Activated B cell treated with CpG ODN at 0.5 μM for 24 hours (primary cell): ENCODE measurements at places on chromosomes 4 and X. TPM values are rescaled to one million over a fixed set of nuclear protein-coding genes. Genes with fewer than 3 reads are reported as not detected.

- H3K4me3 ChIP-seq = no peak overlapping the region
- peaks cover 8% of the 10 kb centered on the region for H3K27me3 ChIP-seq
Measured at GRCh38 chr4:94766856-94767255, 9.1 kb downstream of the BMPR1B start.

Gene STPG2
- total RNA-seq = 0.37 and 0.69 TPM in 2 replicates

- no peaks in the 10 kb centered on the region for H3K36me3 ChIP-seq
- H3K4me3 ChIP-seq = no peak overlapping the region
- peaks cover 27% of the 10 kb centered on the region for H3K27me3 ChIP-seq
- no peak overlapping the region for H3K27ac ChIP-seq
- DNase-seq = no peak
Measured at GRCh38 chr4:92305148-92305877, 1.5 kb downstream of the GRID2 start.

Gene DIAPH2
- 16.5 and 20.5 TPM in 2 replicates for total RNA-seq

DNA sequence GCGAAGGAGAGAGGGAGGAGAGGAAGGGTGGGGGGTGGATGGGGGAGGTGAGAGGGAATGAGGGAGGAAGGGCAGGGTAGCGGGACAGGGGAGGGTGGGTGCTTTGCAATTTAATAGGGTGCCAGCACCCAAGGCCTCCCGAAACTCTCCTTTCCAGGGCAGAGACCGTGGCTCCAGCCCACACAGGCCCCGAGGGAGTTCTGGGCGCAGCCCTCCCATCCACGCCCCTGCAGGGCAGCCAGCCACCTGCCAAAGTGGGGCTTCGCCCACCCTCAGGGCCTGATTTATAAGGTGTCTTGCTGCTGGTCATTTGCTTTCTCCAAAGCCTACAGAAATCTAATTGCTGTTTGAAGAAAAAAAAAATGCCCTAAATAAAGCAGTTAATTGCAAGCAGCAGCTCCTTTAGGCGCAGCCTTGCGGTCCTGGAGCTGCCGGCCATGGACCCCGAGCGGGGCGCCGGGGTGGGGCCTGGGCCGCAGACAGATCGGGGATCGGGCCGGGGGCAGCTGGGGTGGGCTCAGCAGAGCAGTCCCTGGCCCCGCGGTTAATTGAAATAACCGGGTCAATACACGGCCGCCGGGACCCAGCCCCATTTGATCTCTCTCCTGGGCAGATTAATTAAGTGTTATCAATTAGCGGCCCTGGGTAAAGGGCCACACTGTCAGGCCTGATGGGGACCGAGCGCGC lies 106.0 kb upstream of the NKX1-1 start:
- no peaks in the 10 kb centered on the region for H3K4me1 ChIP-seq
- H3K36me3 ChIP-seq = no peaks in the 10 kb centered on the region
- DNase-seq = no peak
- H3K4me3 ChIP-seq = no peak overlapping the region
- no peak overlapping the region for H3K27ac ChIP-seq

DNA sequence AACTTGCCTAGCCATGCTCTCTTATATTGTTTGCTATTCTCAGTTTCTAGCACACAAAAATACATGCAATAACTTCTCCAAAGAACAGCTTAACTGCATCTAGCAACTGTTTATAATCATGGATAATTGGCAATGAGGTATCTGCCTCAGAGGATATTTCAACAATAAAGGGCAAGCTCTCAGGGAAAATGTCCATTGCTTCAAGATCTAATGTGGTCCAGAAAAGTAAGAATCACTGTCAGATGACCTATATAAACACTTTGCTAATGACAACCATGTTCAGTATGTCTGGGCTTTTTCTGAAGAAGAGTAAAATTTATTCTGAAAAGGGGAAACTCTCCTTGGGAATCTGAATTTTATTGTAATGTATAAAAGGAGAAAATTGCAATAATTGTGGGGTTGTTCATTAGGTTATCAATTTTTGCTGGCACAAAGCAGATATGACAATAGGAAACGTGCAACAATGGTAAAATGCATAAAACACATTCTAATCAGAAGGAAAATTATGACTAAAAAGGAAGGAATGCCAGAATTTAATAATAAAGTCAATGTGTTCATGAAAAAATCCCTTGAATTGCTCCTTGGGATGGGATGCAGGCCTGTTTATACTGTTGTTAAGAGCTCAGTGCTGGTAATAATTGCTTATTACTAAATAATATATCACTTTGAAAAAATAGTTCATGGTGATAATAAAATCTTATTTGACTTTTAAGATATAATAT lies 90.3 kb downstream of the ANTXR2 start:
- no peak overlapping the region for H3K4me3 ChIP-seq
- no peaks in the 10 kb centered on the region for H3K4me1 ChIP-seq
- peaks cover 56% of the 10 kb centered on the region for H3K36me3 ChIP-seq
- no peak for DNase-seq
- no peaks in the 10 kb centered on the region for H3K27me3 ChIP-seq
- no peak overlapping the region for H3K27ac ChIP-seq

GRCh38 chrX:136731798-136732197 lies 48.9 kb downstream of the ARHGEF6 start:
- DNase-seq = no peak
- peaks cover 23% of the 10 kb centered on the region for H3K36me3 ChIP-seq
- H3K4me3 ChIP-seq = no peak overlapping the region

Gene MMRN1
- total RNA-seq = 0.05 and 0.16 TPM in 2 replicates

Gene GNRHR
- total RNA-seq = not detected in 2 replicates

GRCh38 chr4:105527081-105527480 lies 25.3 kb upstream of the ARHGEF38 start:
- H3K36me3 ChIP-seq = no peaks in the 10 kb centered on the region
- H3K27me3 ChIP-seq = peaks cover 6% of the 10 kb centered on the region
- H3K4me3 ChIP-seq = no peak overlapping the region
- H3K4me1 ChIP-seq = no peaks in the 10 kb centered on the region
- no peak overlapping the region for H3K27ac ChIP-seq

Gene GAGE13
- total RNA-seq = not detected in 2 replicates

DNA sequence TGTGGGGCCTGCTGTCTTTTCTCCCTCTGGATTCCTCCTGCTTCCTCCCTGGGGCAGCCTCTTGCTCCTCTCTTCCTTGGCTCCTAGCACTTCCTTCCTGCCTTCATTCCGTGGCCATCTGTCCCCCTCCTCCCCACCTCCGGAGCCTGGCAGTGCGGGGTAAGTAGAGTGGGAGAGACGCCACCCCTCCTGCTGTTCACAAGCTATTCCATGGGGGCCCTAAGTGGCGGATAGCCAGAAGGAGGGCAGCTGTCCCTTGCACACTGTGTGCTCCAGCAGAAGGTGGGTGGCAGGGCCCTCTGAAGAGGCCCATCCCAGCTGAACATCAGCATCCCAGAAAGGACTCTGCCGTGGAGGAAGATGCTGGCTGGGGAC lies 27.4 kb downstream of the CCNQ start:
- H3K4me3 ChIP-seq = no peak overlapping the region
- no peaks in the 10 kb centered on the region for H3K36me3 ChIP-seq
- DNase-seq = no peak
- H3K27me3 ChIP-seq = no peaks in the 10 kb centered on the region
- no peak overlapping the region for H3K27ac ChIP-seq

DNA sequence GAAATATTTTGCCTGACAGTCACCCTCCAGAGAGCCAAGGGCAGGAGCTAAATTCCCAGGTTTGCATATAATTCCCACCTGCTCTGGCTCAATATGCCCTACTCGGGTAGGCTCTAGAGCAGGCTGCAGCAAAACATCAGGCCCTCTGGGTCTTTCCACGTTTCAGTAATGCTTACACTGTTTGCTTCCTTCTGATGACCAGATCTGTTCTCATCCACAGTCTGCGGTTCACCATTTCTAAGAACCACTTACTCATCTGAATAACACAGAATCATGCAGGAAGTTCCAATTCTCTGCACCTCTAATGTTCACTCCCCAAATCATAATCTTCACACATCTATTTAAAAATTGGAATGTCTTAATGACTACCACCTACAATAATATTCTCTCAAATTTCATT lies 141.4 kb downstream of the PPP3CA start:
- H3K36me3 ChIP-seq = no peaks in the 10 kb centered on the region
- H3K27me3 ChIP-seq = no peaks in the 10 kb centered on the region
- peaks cover 58% of the 10 kb centered on the region for H3K4me1 ChIP-seq
- H3K4me3 ChIP-seq = no peak overlapping the region
- peak overlapping the region; percentile 51 for H3K27ac ChIP-seq

DNA sequence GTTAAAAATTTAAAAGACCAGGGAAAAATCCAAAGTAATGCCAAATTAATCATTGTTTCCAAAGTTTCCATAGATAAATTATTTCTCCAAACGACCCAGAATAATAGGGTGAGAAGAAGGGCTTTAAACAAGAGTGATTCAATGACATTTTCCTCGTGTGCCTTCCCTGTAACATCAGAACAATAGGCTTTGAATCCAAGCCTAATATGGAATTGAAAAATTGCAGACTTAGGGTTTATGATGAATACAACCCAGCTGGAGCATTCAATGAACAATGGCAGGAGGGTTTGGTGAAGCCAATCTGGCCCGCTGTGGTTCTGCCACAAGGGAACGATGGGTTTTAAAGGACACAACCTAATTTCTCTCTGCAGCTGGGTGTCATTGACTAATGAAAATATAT lies 94.2 kb downstream of the CBLL2 start:
- H3K27ac ChIP-seq = no peak overlapping the region
- DNase-seq = no peak
- no peaks in the 10 kb centered on the region for H3K4me1 ChIP-seq
- no peaks in the 10 kb centered on the region for H3K36me3 ChIP-seq
- no peak overlapping the region for H3K4me3 ChIP-seq

GRCh38 chr4:184937745-184938144 lies 80.5 kb upstream of the HELT start:
- no peak for DNase-seq
- H3K27me3 ChIP-seq = peaks cover 3% of the 10 kb centered on the region
- no peaks in the 10 kb centered on the region for H3K36me3 ChIP-seq

Gene ANAPC4
- total RNA-seq = 36.8 and 37.0 TPM in 2 replicates

Gene MAGT1
- total RNA-seq = 36.5 and 40.2 TPM in 2 replicates

- no peak overlapping the region for H3K27ac ChIP-seq
- peaks cover 15% of the 10 kb centered on the region for H3K4me1 ChIP-seq
- no peaks in the 10 kb centered on the region for H3K36me3 ChIP-seq
- H3K27me3 ChIP-seq = no peaks in the 10 kb centered on the region
Measured at GRCh38 chrX:132622130-132622529, 133.3 kb upstream of the MBNL3 start.

DNA sequence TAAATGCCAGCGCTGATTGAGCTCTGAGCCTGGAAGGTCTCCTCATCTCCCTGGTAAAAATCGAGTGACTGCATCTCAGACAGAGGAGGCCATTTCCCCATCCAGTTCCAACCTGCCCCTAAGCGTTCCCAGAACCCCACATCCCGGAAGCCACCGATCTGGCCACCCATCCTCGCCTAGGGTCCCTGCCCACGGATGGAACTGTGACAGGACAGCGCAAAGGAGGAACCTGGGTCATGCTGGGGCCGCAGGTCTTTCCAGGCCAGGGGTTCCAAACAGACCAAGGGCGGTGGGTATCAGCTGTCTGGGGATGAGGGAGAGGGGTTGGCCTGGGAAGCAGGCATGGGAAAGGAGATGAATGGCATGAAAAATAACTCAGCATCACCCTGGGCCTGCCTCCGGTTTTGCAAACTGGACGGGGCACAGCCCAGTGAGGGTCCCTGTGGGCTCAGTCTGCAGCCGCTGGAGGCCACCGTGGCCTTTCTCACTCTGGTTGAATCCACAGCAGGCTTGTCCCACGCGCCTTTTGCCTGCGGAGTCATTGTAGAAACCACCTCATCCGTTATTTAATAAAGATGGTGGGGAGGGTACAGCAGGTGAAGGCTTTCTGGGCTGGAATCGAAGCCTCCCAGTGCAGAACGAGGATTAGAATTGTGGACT lies 49.1 kb downstream of the ABLIM2 start:
- no peaks in the 10 kb centered on the region for H3K4me1 ChIP-seq
- no peak overlapping the region for H3K27ac ChIP-seq
- no peak for DNase-seq
- H3K36me3 ChIP-seq = no peaks in the 10 kb centered on the region
- no peak overlapping the region for H3K4me3 ChIP-seq

GRCh38 chrX:48278958-48279357 lies 23.8 kb downstream of the SSX1 start:
- no peak overlapping the region for H3K27ac ChIP-seq
- no peaks in the 10 kb centered on the region for H3K4me1 ChIP-seq
- H3K36me3 ChIP-seq = no peaks in the 10 kb centered on the region
- H3K27me3 ChIP-seq = no peaks in the 10 kb centered on the region
- H3K4me3 ChIP-seq = no peak overlapping the region

- H3K27ac ChIP-seq = no peak overlapping the region
- H3K4me3 ChIP-seq = no peak overlapping the region
- no peaks in the 10 kb centered on the region for H3K27me3 ChIP-seq
- no peaks in the 10 kb centered on the region for H3K4me1 ChIP-seq
Measured at GRCh38 chrX:68292471-68292870, 140.8 kb downstream of the OPHN1 start.

DNA sequence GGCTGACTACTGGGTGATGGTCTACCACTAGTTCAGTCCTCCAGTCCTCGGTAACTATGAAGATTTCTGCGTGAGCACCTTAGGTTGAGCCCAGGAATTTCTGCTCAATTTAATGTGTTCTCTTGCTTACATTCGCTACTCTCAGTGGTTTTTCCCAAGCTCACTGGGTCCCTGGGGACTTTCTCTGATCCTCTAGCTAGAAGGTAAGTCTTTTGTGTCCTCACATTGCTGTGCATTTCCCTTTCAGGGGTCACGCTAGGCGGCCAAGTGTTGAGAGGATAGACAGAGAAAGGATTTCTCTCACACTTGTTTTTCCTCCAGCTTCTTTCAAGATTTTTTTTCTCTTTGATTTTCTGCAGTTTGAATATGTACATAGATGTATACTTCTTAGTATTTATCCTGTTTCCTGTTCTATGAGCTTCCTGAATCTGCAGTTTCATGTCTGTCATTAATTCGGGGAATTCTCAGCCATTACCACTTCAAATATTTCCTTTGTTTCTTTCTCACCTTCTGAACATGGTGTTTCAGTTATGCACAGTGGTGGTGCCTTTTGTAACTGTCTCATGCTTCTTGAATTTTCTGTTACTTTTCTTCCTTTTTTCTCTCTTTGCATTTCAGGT lies 17.5 kb downstream of the MAGEA9 start:
- DNase-seq = no peak
- H3K4me3 ChIP-seq = no peak overlapping the region
- no peaks in the 10 kb centered on the region for H3K27me3 ChIP-seq
- peaks cover 5% of the 10 kb centered on the region for H3K4me1 ChIP-seq
- H3K36me3 ChIP-seq = no peaks in the 10 kb centered on the region

Gene HPSE
- 1.5 TPM in 2 replicates for total RNA-seq

Gene RADX
- total RNA-seq = 8.5 and 10.9 TPM in 2 replicates

- DNase-seq = no peak
- H3K36me3 ChIP-seq = no peaks in the 10 kb centered on the region
- H3K27ac ChIP-seq = peak overlapping the region; percentile 60
- peaks cover 40% of the 10 kb centered on the region for H3K4me1 ChIP-seq
- H3K27me3 ChIP-seq = peaks cover 3% of the 10 kb centered on the region
Measured at GRCh38 chr4:152697284-152698088, 17.7 kb upstream of the TMEM154 start.

DNA sequence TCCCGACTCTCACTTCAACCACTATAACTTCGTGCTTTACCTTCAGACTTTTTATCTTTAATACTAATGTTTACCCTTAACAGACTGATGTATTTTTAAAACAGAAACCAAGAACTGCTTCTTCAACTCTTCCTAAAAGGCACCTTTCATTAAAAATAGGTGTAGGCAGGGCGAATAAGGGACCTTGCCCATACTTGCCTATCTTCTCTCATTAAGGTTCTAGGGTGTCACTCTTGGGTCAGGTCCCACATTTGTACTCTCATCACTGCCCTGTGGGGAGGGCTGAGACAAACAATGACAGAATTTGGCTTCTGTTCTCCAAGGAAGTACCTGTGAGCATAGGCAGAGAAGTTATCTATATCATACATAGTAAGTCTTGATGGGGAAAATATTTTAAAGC lies 69.7 kb downstream of the ANKRD50 start:
- no peak overlapping the region for H3K27ac ChIP-seq
- no peaks in the 10 kb centered on the region for H3K27me3 ChIP-seq
- no peak for DNase-seq
- H3K4me1 ChIP-seq = no peaks in the 10 kb centered on the region

GRCh38 chrX:20140420-20140819 lies 1.2 kb downstream of the EIF1AX start:
- peaks cover 26% of the 10 kb centered on the region for H3K4me1 ChIP-seq
- no peak for DNase-seq
- H3K36me3 ChIP-seq = peaks cover 16% of the 10 kb centered on the region
